Activated CD4-positive, alpha-beta T cell treated with anti-CD3 and anti-CD28 coated beads for 24 hours (primary cell): ENCODE measurements at places on chromosomes 5 and 9.

DNA sequence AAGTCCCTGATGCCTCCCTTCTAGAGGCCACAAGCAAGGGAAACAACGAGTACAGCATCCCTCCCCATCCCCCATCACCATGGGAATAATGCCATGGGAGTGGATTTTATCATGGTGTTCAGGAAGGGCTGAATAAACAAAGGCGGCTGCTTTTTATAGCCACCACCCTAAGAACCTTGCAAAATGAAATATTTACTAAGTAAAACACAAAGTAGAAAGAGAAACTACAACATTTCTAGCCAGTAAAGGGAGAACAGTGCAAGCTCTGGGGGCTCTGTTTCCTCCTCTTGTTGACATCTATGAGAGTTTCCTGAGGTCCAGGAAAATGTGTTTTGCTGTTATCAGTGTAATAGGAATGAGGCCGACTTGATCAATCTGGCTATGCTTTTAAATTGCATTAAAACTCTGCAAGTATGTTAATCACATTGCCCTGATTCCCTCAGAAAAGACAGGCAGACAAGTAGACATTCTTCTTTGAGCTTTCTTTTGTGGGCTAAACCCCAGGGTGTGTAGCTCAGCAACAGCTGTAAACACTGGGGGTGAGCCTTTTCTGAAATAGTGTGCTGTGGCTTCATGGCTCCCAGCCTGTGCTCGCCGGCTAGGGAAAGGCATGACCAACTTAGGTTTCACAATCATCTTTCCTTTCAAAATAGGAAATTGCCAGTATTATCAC is 31.1 kb downstream of the SV2C start:
- no peak for DNase-seq

DNA sequence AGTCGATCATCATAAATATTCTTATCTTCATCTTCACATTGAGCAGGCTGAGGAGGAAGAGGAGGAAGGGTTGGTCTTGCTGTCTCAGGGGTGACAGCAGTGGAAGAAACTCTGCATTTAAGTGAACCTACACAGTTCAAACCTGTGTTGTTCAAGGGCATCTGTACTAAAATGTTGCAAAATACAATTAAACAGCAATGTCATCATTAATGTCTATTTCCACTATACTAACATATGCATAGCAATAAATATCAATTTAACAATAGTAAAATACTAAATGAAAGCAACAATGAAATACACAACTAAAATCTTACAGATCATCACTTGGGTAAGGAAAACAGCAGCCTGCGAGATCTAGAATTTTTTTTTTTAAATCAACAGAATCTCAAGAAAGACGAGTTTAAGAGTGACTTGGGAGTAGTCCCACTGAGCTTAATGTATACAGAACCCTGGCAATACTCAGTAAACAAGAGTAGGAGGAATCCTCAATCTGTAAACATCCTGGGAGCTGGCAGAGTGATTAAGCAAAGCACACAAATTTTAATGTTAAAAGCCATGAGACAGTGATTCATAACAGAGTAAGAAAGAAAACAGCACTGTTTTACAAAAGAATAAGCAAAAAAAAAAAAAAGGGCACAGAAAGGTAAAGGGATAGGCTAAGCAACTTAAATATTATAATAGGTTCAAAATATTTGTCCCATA is 10.0 kb downstream of the HOMER1 start:
- DNase-seq = no peak

DNA sequence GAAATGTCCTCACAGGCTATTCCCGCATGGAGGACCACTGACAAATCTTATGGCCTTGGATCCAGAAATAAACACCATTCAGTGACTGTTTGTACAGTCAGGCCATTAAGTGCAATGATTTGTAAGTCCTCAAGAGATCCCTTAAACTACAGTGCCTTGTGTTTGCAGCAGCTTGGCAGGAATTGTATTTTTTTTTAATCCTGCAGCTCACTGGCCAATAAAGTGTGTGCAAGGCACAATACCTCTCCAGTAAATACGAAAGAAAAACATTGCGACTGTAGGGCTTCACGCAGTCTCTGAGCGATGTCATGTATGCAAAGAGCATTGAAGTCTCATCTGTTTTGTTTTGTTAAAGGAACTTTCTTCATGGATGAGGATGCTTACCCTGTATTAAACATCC is 74.2 kb upstream of the TUSC1 start:
- no peak for DNase-seq

DNA sequence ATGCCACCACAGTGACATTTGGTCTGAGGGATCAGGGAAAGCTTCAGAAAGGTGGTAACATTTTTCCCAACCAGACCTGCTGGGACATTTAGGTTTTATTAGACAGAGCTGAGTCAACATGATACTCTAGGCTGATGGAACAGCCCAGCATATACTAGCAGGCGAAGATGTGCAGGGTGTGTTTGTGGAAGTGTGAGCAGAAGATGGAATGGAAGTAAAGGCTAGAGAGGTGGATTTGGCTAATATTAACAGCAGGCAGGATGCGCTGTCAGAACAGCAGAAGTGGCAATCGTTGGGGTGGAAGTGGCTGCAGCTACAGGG is 340.6 kb downstream of the ASTN2 start:
- DNase-seq = no peak

DNA sequence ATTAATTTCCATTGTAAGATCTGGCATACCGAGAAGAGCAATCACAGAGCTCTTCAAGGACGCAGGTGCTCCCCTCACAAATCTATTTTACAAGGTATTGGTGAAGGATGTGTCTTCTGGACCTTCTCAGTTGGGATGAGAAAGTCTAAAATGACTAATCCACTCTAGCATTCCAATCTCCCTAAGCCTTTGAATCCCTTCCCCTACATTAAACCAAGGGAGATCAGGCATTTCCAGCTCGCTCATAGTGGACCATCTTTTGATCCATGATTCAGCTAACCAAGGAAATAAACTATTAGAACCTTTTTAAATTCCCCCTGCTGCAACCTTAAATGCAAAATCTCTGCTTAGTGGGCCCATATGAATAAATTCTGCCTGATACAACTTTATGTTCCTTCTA is 95.9 kb upstream of the FBN2 start:
- no peak for DNase-seq

DNA sequence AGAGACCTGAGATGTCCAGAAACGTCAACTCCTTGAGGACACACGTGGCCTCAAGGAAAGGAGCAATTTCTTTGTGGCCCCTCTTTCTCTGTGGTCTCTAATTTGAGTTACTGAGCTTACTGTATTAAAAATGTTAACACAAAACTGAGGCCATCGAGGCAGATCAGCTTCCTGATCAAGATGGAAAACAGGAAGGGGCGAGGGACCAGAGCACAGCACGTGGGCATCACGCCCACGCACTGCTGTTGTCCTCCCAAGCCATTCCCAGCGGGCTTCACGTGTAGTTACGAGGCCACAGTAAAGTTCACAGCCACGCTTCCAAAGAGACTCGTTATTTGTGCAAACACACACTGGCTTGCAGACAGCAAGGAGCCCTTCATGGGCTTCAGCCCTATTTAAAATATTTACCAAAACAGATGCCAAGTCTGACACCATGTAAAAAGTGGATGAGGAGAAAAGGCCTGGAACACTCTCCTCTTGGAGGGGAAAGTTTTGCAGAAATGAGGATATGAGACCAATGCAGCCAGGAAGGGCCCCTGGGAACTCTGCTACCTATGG is 149.5 kb downstream of the ROR2 start:
- no peak for DNase-seq

DNA sequence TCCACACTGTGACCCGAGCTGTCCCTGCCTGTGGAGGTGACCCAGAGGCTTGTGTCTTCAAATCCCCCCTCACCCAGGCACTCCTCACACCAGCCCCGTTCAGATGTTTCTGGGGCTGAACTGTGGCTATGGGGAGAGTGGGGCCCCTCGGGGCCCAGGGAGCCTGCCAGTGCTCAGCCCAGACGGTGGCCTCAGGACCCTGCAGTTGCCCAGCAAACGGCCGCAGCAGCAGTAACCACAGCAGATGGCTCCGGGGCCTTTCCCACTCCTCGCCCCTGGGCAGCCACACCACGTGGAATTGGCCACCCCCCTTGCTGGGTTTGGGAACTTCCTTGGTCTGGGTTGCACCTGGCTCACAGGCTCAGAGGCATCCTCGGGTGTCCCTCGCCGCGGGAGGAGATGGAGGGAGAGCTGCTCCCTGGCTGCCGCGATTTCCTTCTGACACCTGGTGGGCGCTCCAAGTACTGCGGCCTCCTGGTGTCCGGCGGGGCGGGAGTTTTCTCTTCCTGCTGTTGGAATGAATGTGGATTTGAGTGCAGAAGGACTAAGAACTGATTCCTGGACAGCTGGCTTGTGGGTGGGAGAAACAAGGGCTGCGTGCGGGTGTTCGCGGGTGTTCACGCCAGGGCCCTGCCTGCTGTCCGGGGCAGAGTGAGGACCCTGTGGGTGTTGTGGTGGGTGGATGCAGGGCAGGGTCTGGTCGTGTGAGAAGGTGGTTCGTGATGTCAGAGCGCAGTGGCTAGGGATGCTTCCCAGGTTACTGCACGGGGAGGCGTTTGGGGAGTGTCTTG is 97.5 kb downstream of the COL5A1 start:
- DNase-seq = peak; percentile 26

DNA sequence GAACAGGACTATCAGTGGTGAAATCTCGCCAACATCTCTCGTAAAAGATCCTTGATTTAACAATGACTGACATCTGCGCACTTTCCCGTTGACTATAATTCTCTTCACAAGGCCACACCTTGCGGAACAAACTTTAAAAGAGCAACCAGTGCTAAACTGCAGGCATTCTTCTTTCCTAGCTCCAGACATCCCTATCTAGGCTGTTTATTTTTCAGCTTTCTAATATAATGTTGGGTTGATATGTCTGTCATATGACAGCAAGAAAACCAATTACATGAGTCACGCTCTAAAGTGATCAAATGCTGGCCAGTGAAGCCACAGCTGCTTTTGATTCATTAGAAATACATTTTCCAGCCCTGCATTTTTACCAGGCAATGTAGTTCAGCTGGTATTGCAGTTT is 162.5 kb downstream of the ELAVL2 start:
- no peak for DNase-seq

GRCh38 chr5:112878760-112879159 is 17.7 kb downstream of the SRP19 start:
- DNase-seq = peak; percentile 23

- no peak for DNase-seq
Measured at GRCh38 chr9:11319538-11319937, 706.7 kb upstream of the PTPRD start.

DNA sequence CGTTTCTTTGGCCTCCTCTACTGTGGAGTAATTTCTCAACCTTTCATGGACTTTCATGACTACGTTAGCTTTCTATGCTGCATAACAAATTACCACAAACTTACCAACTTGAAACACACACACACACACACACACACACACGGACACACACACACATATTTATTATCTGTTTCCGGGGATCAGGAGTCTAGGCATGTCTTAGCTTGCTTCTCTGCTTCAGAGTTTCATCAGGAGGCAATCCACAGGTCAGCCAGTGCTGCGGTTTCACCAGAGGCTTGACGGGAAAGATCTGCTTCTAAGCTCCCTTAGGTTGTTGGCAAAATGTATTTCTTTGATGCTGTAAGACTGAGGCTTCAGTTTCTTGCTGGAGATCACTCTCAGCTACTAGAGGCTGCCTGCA is 59.0 kb upstream of the C9orf72 start:
- DNase-seq = no peak

DNA sequence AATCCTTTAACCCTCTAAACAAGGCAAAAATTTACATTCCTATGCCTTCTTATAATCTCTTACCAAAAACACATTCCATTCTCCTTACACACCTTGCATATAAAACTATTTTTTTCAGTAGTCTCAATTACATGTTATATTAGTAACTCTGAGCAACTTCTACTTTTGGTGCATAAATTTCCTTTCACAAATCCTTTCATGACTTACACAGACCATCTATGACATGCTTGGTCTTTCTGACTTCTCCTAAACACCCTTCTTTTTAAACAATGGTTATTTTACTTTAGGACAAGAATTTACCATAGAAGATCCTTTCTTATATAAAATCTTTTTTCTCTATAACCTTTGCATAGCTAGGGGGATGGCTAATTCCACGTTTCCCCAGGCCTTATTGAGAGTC is 208.0 kb upstream of the ARRDC3 start:
- DNase-seq = no peak

DNA sequence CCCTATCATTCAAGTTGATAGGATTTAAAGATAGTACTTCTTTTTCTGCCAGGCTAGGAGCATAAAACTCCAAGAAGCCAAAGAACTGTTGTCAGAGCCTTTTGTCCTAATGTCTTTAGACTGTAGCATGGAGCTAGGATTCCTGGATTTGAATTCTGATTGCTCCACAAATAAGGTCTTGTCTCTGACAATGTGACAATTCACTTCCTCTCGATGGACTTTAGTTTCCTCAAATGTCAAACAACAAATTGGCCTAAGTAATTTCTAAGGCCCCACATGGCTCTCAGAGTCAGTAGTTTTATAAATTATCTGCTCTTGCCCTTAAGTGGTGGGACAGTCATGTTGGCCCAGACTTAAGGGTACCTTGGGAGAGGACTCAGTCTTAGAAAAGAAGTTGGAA is 36.7 kb downstream of the RFK start:
- DNase-seq = no peak

DNA sequence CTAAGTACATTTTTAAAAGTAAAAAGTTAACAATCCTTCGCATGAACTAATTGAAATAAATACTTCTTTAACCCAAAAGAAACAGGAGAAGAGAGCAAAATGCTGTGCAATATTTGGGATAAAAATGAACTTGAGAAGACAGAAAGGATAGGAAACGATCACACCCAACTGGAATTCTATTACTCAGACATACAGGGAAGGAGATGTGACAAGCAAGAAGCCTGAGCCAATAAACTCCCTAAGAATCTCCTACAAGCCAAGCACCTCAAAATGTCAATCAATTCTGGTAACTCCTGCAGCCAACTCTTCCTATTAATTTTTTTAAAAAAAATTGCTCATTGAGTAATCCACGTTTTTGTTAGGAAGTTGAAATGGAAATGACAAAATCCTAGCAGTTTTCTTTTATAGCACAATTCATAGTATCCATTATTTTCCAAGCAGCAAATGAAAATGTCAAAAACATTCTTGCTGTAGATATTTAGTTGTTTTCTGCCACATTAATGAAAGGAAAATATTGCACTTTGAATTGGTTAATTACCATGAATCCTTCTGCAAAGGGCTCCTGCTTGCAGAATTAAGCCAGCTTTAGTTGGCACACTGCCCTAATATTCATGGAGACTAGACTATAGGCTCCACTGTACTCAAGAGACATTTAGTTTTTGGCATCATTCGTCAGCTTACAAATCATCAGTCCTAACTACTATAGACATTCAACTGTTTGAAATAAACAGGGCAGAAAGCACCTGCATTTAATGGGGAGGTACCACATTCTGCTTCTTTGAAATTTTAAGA is 89.0 kb downstream of the RFX3 start:
- no peak for DNase-seq

GRCh38 chr9:127505396-127506116 is 54.2 kb downstream of the LRSAM1 start:
- peak; percentile 16 for DNase-seq

GRCh38 chr9:110161940-110162339 is 46.0 kb downstream of the C9orf152 start:
- no peak for DNase-seq

- no peak for DNase-seq
Measured at GRCh38 chr9:7316967-7317366, 482.6 kb downstream of the DMAC1 start.
